Stimulated activated CD4-positive, alpha-beta T cell treated with anti-CD3 and anti-CD28 coated beads, Interleukin-2, amount 100 ng/mL, for 48 hours (primary cell): ENCODE measurements at places on chromosomes 1 and 21.

GRCh38 chr1:12495725-12496124 lies 122.3 kb downstream of the DHRS3 start:
- DNase-seq, result no peak

- DNase-seq, result no peak
Observed at GRCh38 chr21:31896019-31896418, 23.2 kb downstream of the HUNK start.

GRCh38 chr21:41220208-41220733 lies 52.3 kb downstream of the BACE2 start:
- no peak for DNase-seq

DNA sequence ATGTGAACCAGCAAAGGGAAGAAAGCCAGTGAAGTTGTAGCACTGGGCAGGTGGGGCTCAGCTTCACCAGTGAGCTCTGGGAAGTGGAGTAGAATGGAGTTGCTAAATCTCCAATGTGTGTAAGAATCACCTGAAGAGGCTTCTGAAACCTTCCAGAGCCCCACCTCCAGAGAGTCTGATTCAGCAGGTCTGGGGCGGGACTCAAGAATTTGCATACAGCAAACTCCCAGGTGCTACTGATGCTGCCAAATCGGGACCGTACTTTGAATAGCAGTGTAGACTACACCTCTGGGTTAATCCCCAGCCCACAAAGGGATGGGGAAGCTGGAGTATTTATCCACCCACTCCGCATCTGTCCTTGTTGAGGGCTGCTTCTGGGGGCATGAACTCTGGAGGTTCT lies 154.3 kb downstream of the IGSF21 start:
- DNase-seq, result no peak

DNA sequence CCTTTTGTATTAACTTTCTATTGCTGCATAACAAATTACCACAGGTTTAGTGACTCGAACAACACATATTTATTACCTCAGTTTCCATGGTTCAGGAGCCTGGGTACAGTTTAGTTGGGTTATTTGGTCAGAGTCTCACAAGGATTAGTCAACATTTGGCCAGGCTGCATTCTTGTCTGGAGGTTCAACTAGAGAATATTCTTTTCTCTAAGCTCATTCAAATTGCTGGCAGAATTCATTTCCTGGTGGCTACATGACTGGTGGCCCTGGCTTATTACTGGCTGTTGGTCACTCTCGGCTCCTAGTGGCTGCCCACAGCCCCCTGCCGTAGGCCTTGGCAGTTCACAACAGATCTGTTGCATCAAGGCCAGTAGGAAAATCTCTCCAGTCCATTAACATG lies 81.1 kb upstream of the ADAR start:
- DNase-seq, result no peak

DNA sequence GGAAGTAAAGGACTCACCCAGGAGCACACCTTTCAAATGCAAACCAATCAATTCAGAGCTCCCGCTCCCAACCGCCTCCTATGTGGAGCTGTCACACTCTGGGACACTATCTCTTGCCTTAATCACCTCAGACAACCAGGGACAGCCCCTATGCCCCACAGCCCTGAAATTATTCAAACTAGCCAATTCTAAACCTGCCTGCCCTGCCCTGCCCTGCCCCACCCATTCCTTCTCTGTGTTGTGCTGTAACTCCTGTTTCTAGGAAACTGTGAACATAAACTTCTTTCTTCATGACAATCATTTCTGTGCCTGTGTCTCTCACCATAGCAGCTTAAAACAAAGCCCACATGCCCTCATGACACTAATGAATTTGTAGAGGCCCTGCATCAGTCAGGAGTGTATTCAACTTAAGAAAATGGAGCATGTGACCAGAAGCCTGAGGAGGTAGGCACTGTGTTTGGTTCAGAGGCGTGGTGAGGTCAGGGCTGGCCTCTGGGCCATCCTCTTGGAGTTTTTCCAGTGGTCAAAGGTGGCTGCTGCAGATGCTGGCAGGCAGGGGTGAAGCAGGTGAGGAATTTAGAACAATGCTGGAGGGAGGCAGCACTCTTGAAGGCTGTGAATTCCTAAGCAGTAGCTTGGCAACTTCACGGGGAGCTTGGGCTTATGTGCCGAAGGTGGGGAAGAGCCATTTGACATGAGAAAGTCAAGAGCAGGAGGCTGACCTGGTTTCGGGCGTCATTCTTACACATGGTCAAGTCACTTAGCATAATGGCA lies 74.5 kb downstream of the RHOU start:
- no peak for DNase-seq

- DNase-seq, result no peak
Observed at GRCh38 chr21:45200581-45201296, 87.0 kb downstream of the POFUT2 start.

DNA sequence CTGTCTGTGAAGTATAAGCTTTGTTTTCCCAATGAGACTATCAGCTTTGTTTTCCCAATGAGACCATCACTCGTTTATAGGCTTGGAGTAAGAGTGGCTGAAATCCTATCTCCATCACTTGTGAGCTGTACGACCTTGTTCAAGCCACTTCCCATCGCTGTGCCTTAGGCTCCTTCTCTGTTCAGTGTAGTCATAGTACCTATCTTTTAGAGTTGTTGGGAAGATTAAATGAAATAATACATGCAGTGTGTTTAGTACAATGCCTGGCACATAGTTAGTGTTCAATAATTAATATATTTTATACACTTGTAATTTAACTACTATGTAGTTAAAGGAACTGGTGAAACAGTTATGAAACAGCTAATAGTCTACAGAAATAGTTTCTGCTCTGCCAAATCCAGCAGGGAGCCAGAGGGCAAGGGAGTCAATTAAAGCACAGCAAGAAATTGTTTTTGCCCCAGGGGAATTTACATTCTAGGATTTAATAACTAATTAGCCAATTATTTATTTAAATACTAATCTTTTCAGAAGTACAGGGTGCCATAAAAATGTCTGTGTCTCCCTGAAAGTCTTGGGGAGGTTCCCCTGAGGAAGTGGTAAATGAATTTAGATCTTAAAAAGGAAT lies 139.3 kb upstream of the HMCN1 start:
- DNase-seq, result no peak

DNA sequence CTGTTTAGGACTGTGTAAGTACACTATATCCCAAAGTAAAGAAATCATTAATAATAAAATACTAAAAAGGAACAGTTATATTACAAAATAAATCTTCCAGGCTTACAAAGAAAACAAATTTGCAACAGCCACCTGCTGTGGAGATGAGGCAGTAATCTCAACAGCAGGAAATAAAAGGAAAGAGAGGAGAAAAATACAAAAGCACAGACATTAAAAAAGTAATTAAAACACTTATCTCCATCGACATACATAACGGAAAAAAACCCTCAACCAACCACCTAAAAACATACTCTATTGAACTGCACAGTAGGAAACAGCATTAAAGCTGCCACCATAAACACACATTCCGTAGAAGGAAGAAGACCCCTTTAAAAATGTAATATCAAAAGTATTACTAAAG lies 317.6 kb downstream of the DPYD start:
- DNase-seq, result no peak

DNA sequence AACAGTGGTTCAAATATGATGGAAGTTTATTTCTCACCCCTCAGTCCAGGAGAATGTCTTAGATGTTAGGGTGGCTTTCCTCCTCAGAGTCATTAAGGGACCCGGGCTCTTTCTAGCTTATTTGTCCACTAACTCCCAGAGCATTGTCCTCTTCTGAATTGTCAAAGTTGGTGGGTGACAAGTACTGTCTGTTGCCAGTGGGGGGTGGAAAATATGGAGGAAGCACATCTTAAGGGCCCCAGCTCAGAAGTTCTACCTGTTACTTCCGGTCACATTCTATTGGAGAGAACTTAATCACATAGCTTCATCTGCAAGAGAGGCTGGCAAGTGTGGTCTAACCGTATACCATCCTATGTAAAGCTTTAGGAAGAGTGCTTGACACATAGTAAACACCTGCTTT lies 7.1 kb downstream of the CLIC4 start:
- no peak for DNase-seq

DNA sequence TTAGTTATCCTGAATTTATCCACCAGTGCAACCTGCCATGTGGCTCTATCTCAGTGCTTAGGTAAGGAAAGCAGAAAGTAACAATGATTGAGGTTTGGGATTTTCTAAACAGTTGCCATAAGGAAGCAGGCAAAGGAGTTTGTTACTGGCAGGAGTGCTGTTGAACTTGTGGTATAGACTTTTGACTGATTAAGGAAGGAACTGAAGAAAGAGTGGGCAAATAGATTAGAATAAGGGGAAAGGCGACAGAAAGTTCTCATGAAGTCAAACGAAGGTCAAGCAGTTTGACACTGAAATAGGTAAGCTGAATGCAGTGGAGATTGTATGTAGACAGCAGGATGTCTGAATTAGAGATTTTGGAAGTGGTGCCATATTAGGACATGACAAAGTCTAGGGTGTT lies 24.2 kb upstream of the CR2 start:
- no peak for DNase-seq

GRCh38 chr1:69504730-69505252 lies 62.9 kb upstream of the LRRC7 start:
- DNase-seq, result no peak

DNA sequence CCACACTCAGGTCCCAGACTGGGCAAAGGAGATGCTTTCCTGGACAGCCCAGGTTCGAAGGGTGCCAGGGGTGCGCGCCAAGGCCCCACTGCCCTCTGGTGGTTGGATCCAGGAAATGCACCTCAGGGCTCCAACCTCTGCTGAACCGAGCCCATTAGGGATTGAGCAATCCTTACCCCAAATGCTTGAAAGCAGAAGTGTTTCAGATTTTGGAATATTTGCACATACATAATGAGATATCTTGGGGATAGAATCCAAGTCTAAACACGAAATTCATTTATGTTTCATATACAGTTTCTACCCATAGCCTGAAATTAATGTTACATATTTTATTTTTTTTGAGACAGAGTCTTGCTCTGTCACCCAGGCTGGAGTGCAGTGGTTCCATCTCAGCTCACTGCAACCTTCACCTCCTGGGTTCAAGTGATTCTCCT lies 57.4 kb downstream of the SLC9A1 start:
- DNase-seq, result peak; percentile 77

GRCh38 chr1:3060127-3060526 lies 8.9 kb upstream of the PRDM16 start:
- DNase-seq, result no peak

- DNase-seq, result no peak
Observed at GRCh38 chr21:45769294-45769693, 125.8 kb downstream of the PCBP3 start.

DNA sequence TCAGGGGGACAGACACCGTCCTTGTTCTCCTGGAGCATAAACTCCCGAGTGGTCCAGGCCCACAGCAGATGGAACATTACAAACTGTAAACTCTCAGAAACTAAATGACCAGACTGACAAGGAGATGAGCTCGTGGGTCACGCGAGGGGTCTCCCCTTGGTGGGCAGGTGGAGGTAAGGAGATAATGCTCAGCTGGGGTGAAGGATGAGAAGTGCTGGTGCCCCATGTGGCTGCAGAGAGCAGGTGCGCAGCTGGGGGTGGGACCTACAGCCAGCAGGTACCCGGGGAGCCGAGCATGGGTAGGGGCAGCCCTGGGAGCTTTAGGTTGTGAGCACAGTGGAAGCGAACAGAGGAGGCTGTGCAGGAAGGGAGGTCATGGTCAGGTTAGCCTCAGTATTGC lies 40.1 kb downstream of the AJAP1 start:
- DNase-seq, result no peak

DNA sequence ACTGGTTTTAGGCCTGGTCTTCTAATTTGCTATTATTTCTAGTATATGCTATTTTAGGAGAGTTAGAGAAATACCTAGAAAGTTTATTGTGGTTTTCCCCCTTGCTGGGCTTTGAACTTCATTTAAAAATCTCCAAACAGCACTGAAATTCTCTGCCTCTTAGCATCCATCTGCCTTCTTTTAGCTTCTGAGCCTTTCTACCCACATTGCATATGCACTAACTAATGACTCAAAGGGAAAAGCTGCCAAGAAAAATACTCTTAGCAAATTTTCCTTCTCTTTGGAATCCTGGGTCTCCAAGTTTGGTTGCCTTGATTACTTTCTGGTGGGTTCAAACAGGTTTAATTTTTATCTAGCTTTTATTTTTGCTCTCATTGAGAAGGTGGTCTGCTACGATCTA lies 408.4 kb upstream of the PTBP2 start:
- no peak for DNase-seq

GRCh38 chr1:147334292-147334691 lies 91.8 kb downstream of the CHD1L start:
- no peak for DNase-seq

GRCh38 chr21:18725653-18726052 lies 322.1 kb upstream of the TMPRSS15 start:
- DNase-seq, result no peak

- DNase-seq, result no peak
Observed at GRCh38 chr21:28358702-28359101, 634.0 kb downstream of the LTN1 start.

- peak; percentile 37 for DNase-seq
Observed at GRCh38 chr1:9909234-9910046, 629 bp downstream of the CTNNBIP1 start.

GRCh38 chr1:234206651-234207284 lies 166.5 kb upstream of the COA6 start:
- DNase-seq, result no peak

DNA sequence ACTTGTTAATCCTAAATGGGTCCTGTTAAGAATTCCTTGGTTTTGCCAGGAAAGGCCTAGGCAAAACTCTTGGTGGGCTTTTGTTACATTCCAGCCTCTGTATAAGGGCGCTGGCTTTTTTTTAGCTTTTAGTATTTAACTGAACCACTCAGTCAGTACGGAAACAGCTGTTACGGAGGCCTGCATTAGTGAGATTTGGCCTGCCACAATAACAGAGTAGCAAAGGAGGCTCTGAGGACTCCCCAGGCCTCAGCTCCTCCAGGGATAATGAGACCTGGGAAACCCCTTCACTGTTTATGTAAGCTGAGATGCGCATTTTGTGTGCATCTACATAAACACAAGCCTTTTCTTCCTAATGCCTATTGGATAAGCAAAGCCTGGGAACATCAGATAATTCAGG lies 210.2 kb downstream of the APP start:
- DNase-seq, result no peak

DNA sequence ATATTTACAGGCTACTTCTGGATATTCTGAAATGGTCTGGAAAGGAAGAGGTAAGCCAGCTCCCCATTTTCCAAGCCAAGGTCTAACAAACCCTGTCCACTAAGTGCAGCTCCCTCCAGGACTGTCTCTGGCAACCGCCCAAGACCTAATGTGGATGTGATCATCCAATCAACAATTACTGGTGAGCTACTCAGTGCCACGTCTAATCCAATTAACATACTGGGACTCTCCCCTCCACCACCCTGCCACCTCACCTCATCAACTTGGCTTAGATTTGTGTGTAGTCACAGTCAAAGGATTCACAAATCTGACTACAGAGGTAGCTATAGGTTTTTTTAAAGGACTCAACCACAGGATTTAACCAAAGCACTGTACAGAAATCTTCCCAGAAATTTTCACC lies 25.4 kb upstream of the S100A7 start:
- no peak for DNase-seq
